D341Med (cell line): ENCODE measurements at places on chromosomes 13 and 19.

DNA sequence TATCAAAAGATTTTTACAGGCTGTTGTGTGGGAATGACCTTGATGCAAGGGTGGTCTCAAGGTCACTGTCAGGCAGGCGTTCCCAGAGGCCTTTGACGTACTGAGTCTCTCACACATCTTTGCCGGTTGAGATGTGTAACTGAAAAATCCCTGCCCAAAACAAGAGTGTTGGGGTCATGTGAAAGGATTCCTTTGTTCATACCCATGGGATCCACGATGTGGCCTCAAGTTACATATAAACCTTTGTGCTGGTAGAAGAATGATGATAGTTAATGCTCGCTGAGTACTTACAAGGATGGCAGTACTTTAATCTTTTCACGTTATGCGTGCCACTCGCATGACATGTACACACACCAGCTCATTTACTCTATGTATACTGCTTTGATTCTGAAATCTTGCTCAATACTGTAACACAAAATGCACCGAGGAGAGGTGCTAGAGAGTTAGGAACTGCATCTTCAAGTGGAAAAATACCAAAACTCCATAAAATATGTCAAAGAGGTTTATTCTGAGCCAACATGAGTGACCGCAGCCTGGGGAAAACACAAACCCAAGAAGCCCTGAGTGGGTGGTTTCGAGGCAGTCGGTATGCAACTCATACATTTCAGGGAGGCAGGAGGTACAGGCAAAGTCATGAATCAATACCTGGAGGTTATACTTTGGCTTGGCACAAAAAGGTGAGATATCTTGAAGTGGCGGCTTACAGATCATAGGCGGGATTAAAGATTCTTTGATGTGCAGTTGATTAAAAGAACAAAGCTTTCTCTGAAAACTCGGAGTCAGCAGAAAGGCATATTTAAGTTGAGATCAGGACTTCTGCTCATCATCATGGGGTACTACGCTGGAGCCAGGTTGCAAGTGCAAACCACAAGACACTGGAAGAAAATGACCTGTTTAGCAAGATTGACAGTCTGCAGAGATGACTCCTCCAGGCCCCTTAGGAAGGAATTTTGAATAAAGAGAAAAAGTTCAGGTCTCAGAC lies 87.4 kb upstream of the ARHGEF7 start:
- DNase-seq = no peak

DNA sequence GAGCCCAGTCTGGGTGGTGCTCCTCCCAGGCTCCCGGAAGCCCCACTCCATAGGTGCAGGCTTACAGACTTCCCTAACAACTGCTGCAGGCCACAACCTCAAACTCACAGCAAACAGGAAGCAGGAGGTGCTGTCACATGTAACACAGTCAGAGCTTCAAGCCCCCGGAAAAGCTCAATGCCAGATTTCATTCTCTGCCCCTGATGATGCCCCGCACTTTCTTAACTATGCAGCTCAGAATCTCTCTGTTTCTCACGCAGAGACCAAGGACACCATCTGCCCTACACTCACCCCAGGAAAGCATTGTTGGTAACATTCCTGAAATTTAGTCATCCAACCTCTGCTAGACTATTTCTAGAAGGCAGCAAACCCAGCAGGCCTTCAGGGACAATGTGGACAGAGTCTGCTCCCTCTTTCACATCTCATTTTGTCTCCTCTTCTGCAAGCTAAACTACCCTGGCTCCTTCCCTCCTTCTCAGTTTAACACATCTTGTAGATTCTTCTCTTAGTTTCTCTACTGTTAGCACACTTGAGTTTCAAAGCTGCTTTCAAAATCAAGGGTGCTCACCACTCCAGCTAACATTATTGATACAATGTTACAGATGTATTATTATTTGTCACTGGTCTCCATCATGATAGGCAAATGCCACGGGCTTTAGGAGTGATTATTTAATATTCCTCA lies 162.5 kb downstream of the KCTD12 start:
- no peak for DNase-seq

GRCh38 chr13:92143766-92144165 lies 745.3 kb downstream of the GPC5 start:
- no peak for DNase-seq

GRCh38 chr13:97240788-97241734 lies 18.9 kb downstream of the MBNL2 start:
- no peak for DNase-seq

- no peak for DNase-seq
These were observed 119.5 kb upstream of the MCF2L start for GRCh38 chr13:112849500-112849899.

DNA sequence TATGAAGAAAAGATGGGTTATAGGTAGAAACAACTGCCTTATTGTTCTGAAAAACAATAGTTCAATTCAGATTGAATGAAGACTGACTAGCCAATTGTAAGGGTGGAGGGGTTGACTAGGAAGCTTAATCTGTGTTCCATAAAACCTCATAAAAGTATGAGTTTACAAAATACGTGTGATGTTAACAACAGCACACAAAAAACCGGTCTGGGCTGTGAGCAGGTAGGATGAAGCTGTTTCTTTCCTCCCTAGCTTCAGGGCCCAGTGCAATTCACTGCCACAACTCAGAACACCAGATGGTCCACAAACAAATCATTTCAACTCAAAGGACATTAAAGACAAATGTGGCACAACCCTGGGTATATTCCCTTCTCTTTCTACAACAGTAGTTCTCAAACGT lies 3.2 kb downstream of the OXGR1 start:
- DNase-seq = no peak
